Erythroblast (primary cell): ENCODE measurements at places on chromosomes 13 and 19.

- DNase-seq: peak; percentile 13
Observed at GRCh38 chr13:39364947-39365468, 238.0 kb downstream of the LHFPL6 start.

GRCh38 chr13:108463340-108463739, 166.1 kb upstream of the MYO16 start:
- no peak for DNase-seq

GRCh38 chr13:27601803-27602202, 18.5 kb downstream of the LNX2 start:
- DNase-seq: no peak

DNA sequence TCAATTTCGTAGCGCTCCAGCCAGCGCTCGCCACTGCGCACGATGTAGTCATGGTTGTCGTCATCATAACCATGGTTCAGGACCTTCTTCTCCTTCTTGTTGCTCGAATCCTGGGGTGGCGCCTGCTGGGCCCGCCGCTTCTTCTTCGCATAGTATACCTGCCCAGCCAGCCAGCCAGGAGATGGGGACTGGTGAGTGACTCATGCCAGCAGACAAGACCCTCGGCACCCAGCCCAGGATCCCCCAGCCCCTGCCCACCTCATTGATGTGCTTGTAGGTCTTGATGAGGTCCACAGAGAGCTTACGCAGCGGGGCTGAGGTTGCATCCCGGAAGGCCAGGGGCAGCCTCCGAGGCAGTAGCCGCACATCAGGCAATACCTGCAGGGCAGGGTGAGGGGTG, 3.6 kb downstream of the DYRK1B start:
- DNase-seq: no peak
